ENCODE measurements at places on chromosomes 16 and 17. TPM values are rescaled to one million over a fixed set of nuclear protein-coding genes. Genes with fewer than 3 reads are reported as not detected.

GRCh38 chr17:31580316-31580705 is 188.8 kb downstream of the RAB11FIP4 start:
- DNase-seq: no peak
- H3K4me1 ChIP-seq: peaks cover 36% of the 10 kb centered on the region
- H3K27me3 ChIP-seq: no peaks in the 10 kb centered on the region
- no peaks in the 10 kb centered on the region for H3K36me3 ChIP-seq
- H3K4me3 ChIP-seq: no peak overlapping the region

DNA sequence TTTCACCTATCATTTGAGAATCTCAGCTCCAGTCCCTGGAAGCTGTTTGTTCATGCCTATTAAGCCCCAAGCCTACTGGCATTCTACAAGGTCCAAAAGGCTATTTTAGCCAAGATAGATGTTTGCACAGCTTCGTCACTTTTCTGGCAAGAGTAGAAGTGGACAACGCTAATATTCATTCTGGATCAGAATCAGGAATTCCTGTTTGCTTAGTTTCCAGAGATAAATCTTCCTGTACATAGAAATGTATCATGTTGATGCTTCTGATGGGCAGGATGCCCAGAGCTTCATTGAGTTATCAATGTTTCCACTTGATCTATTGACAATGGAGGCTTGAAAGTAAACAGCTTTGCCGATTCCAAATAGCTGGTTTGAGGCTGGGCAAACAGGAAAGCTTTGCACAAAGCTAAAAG is 260.7 kb upstream of the CA10 start:
- peaks cover 15% of the 10 kb centered on the region for H3K4me1 ChIP-seq
- no peak overlapping the region for H3K27ac ChIP-seq
- DNase-seq: no peak
- H3K36me3 ChIP-seq: no peaks in the 10 kb centered on the region

GRCh38 chr17:43338886-43339516 is 59.8 kb upstream of the ARL4D start:
- no peak for DNase-seq
- no peaks in the 10 kb centered on the region for H3K27me3 ChIP-seq
- no peak overlapping the region for H3K4me3 ChIP-seq
- no peaks in the 10 kb centered on the region for H3K36me3 ChIP-seq
- H3K27ac ChIP-seq: no peak overlapping the region
- peaks cover 5% of the 10 kb centered on the region for H3K4me1 ChIP-seq

DNA sequence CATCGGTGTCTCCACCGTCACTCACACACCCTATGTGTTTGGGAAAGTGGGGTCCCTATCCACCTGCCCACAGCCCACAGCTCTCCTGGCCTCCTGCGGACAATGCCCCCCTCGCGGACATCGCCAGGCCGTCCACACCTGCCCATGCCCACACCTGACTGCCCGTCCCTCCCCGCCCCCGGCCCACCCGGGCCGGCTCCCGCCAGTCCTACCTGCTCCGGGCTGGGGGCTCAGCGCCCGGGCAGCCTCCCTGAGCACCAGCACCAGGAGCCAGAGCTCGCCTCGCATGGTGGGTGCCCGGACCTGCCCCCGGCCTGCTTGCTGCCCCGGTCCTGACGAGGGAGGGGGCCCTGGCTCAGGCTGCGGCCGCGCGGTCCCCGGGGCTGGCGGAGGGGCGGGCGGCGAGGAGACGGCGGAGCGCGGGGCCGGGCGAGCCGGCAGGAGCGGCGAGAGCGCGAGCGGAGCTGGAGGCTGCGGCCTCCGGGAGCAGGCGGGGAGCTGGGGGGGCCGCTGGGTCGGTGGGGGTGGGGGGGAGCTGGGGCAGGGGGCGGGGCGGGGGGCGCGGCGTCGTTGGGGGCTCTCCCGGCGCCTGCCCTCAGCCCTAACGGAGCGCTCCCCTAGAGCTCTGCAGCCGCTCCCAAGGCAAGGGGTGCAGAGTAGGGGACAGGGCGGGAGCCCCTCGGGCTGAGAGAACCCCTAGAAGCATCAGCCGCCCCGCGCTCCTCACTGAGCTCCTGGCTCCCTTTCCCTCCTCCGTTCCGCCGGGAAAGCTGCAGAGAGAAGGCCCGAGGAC is at the start of gene PLXDC1:
TSS of gene PLXDC1 (minus strand) at position 488 of the 793 bp plus-strand sequence. CDS start at position 288, 200 bp downstream.
- H3K4me1 ChIP-seq: peaks cover 11% of the 10 kb centered on the region
- no peak for DNase-seq
- H3K36me3 ChIP-seq: no peaks in the 10 kb centered on the region
- H3K4me3 ChIP-seq: peak within 1 kb of the TSS; percentile 90
- H3K27me3 ChIP-seq: no peaks in the 10 kb centered on the region

GRCh38 chr16:47037396-47037745 is 63.9 kb upstream of the DNAJA2 start:
- H3K36me3 ChIP-seq: no peaks in the 10 kb centered on the region
- peaks cover 3% of the 10 kb centered on the region for H3K4me1 ChIP-seq
- H3K27ac ChIP-seq: no peak overlapping the region
- H3K4me3 ChIP-seq: peak overlapping the region; percentile 85
- H3K27me3 ChIP-seq: no peaks in the 10 kb centered on the region

- DNase-seq: no peak
- no peak overlapping the region for H3K27ac ChIP-seq
- no peak overlapping the region for H3K4me3 ChIP-seq
- no peaks in the 10 kb centered on the region for H3K27me3 ChIP-seq
Observed at GRCh38 chr17:77505181-77505639, 364.4 kb downstream of the SEC14L1 start.

DNA sequence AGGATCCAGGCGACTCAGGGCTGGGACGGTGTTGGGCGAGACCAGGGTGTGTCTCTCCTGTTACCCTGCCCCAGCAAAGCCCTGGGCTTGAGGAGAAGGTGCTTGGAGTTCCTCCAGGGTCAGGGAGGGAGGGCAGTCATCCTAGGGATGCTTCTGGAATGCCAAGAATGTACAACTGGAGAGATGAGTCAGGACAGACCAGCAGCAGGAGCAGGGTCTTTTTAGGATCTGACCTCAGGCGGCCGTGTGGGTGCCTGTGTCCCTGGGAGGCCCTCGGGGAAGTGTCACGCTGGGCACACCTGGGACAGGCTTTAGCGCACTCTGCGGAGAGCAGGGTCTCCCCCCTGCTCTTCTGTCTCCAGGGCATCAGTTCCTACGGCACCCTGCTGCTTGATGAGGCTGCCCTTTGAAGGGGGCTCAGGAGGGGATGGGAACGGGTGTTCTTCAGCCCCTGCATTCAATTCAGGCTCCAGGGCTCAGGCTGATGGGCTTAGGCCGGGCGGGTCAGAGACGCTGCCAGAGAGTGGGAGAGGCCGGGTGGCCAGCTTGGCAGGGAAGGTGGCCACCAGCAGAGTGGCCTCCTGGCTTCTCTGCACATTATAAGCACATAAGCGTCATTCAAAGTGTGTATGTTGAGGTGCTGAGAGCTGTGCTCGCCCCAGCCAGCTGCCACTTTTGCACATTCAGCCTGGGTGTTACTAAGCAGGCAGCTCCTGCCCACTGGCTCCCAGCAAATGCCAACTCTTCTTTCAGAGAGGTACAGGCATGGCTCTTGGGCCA is 8.4 kb upstream of the MTSS2 start:
- H3K4me1 ChIP-seq: peaks cover 91% of the 10 kb centered on the region
- DNase-seq: no peak
- no peak overlapping the region for H3K4me3 ChIP-seq
- H3K27me3 ChIP-seq: no peaks in the 10 kb centered on the region
- peak overlapping the region; percentile 97 for H3K27ac ChIP-seq

DNA sequence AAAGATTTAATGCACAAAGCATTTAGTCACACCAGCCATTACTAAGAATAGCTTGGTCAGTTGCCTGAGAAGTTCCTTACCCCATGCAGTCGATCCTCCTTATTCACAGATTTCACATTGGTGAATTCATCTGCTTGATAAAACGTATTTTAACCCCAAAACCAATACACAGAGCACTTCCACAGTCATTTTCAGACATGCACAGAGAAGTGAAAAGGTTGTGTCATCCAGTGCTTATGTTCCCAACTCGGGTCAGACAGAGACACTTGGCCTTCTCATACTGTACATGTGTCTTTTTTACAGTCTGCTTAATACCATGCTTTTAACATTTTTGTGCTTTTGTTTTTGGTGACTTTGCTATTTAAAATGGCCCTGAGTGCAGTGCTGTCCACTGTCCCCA is 219.7 kb downstream of the SPECC1 start:
- no peak for DNase-seq
- no peaks in the 10 kb centered on the region for H3K27me3 ChIP-seq
- peak overlapping the region; percentile 69 for H3K27ac ChIP-seq
- H3K4me3 ChIP-seq: no peak overlapping the region

GRCh38 chr16:4220358-4220757 is 21.5 kb downstream of the SRL start:
- peaks cover 21% of the 10 kb centered on the region for H3K4me1 ChIP-seq
- no peak for DNase-seq
- H3K4me3 ChIP-seq: no peak overlapping the region
- no peak overlapping the region for H3K27ac ChIP-seq

DNA sequence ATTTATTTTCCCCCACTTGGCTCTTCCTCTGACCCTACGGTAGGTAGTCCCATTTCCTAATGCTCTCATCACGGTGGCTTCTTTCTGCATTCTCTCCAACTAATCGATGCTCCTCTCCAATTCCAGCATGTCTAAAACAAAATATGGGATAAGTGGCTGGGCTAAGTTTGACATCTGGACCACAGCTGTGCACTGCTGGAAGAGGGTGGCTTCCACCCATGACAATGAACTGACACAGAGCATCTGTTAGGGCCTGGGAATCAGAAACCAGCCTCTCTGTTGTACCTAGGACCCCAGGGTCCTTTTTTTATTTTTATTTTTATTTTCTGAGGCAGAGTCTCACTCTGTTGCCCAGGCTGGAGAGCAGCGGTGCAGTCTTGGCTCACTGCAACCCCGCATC is 29.0 kb upstream of the SLC39A11 start:
- H3K27me3 ChIP-seq: no peaks in the 10 kb centered on the region
- no peak for DNase-seq
- H3K4me3 ChIP-seq: no peak overlapping the region

- H3K4me1 ChIP-seq: peaks cover 29% of the 10 kb centered on the region
- no peak overlapping the region for H3K27ac ChIP-seq
- no peaks in the 10 kb centered on the region for H3K36me3 ChIP-seq
Observed at GRCh38 chr17:76422406-76422805, 30.5 kb downstream of the UBE2O start.

DNA sequence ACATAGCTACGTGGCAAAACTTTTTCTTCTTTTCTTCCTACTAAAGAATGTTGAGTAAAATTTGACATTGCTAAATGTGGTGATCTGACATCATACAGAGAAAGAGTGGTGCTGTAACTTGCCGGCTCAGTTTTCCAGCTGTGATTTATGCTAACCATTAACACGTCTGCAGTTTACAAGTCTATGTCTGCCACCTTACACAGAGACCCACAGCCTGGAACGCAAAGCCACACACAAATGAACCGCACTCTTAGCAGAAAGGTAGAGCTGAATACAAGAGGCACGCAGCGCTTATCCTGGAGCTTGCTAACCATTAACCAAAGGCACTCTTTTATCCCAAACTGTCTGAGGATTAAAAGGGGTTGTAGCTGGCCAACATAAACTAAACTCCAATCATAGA is 31.9 kb downstream of the CACNG1 start:
- no peak for DNase-seq
- H3K4me3 ChIP-seq: no peak overlapping the region
- peaks cover 7% of the 10 kb centered on the region for H3K36me3 ChIP-seq
- H3K27ac ChIP-seq: no peak overlapping the region
- no peaks in the 10 kb centered on the region for H3K4me1 ChIP-seq

GRCh38 chr17:81510785-81511553 is 1.6 kb downstream of the ACTG1 start:
- peaks cover 6% of the 10 kb centered on the region for H3K4me1 ChIP-seq
- DNase-seq: no peak
- peaks cover 39% of the 10 kb centered on the region for H3K36me3 ChIP-seq
- H3K27me3 ChIP-seq: no peaks in the 10 kb centered on the region

DNA sequence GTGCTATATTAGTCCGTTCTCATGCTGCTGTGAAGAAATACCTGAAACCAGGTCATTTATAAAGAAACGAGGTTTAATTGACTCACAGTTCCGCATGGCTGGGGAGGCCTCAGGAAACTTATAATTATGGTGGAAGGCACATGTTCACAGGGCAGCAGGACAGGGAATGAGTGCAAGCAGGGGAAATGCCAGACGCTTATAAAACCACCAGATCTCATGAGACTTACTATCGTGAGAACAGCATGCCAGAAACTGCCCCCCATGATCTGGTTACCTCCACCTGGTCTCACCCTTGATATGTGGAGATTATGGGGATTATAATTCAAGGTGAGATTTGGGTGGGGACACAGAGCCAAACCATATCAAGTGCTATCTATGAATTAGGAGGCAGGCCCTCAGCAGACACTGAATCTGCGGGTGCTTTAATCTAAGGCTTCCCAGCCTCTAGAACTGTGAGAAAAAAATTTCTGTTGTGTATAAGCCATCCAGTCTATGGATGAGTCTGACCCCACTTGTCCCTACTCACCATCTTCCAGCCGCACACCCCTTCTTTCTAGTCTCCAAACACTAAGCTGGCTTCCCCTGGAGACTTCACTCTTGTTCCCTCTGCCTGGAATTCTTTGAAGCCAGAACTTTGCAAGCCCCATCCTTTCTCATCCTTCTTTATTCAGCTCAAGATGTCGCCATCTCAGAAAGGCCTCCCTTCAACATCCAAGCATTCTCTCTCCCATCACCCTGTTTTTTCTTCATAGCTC is 772 bp upstream of the NUP93 start:
- peak overlapping the region; percentile 84 for H3K27ac ChIP-seq
- no peaks in the 10 kb centered on the region for H3K36me3 ChIP-seq
- peak overlapping the region; percentile 73 for H3K4me3 ChIP-seq
- no peaks in the 10 kb centered on the region for H3K27me3 ChIP-seq
- no peak for DNase-seq

GRCh38 chr16:85984947-85985451 is 86.0 kb downstream of the IRF8 start:
- no peak for DNase-seq
- H3K27ac ChIP-seq: no peak overlapping the region
- no peaks in the 10 kb centered on the region for H3K36me3 ChIP-seq
- H3K4me3 ChIP-seq: no peak overlapping the region
- H3K27me3 ChIP-seq: no peaks in the 10 kb centered on the region

GRCh38 chr16:48326915-48327314 is 58.3 kb downstream of the SIAH1 start:
- DNase-seq: no peak
- no peaks in the 10 kb centered on the region for H3K36me3 ChIP-seq
- H3K4me1 ChIP-seq: peaks cover 11% of the 10 kb centered on the region
- no peaks in the 10 kb centered on the region for H3K27me3 ChIP-seq
- no peak overlapping the region for H3K27ac ChIP-seq
- H3K4me3 ChIP-seq: no peak overlapping the region

The LPO gene
- not detected for total RNA-seq

The CES5A gene
- total RNA-seq: not detected

The TBC1D28 gene
- not detected for total RNA-seq

The TEKT1 gene
- not detected for total RNA-seq

The MEOX1 gene
- total RNA-seq: 5.4 TPM

All from thoracic aorta (tissue), 2 donors.